ENCODE measurements at places on chromosomes 12 and 14. TPM values are rescaled to one million over a fixed set of nuclear protein-coding genes. Genes with fewer than 3 reads are reported as not detected.

GRCh38 chr14:50602035-50602434, 42.1 kb downstream of the ATL1 start:
- no peak for DNase-seq

- DNase-seq: no peak
These were observed 1.6 kb downstream of the TMEM229B start for GRCh38 chr14:67486890-67487289.

Gene OR4K5
- total RNA-seq: not detected

DNA sequence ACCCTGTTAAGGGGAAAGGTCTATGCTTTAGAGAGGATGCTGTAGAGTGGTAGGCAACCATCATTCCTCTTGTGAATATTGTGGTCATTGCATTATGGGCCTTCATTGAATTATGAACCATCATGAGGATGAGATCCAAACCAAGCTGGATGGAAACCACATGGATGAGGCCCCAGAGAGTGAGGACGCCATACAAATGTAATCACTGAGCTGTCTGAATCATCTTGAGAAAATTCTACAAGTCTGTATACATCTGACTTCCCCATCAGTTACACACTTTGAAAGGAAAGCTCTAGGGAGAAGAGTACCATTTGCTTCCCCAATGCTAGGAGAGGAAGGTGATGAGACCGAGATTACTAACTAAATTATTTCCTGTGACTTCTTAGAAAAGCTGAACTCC, 172.9 kb downstream of the CACNA1C start:
- DNase-seq: no peak

Gene SPTB
- total RNA-seq: 0.15 TPM

DNA sequence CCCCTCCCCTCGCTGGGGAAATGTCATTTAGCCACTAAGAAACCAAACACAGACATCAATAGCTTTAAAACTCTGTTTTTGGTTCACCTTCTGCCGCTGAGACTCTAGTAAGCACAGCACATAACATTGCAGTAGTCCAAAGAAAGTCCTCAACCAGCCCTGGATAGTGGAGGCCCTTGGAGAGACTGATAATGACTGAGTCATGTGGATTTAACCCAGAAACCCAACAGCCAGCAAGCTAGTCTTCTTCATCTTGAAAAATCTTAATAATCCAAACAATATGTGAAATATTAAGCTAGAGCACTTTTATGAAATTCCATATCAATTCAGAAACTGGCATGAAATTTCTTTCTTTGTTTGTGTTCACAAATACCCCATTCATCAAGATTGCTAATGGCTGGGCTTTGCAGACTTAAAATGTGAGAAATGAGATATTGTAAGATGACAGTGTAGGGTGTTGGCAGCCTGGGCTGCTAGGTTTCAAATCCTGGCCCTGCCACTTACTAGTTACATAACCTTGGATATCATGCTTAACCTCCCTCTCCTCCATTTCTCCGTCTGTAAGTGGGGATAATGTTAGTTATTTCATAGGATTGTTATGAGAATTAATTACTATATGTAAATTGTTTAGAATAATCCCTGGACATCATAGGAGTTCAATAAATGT, 40.1 kb downstream of the RERG start:
- DNase-seq: no peak

DNA sequence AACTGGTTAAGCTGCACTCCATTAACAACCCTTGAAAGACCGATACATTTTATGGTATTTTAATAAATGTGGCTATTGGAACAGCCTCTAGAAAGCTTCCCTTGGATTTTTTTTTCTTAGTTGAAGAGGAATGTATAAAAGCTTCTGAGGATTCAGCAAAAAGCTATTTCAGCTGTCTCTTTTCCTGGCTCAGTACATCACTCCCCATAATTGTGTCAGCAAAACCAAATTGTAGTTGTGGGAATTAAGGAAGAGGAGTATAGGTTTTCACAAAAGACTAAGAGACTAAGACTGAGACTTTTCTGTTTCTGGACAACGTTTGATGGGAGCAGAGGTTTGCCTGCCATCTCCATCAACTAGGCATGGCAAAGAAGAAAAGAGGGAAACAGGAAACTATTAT, 106.5 kb downstream of the C12orf50 start:
- DNase-seq: no peak
